ENCODE measurements at places on chromosomes 4 and X. TPM values are rescaled to one million over a fixed set of nuclear protein-coding genes. Genes with fewer than 3 reads are reported as not detected.

The CT45A5 gene
- polyA plus RNA-seq: not detected

GRCh38 chr4:1726146-1726934 is 5.0 kb downstream of the TACC3 start:
- no peak overlapping the region for H3K4me3 ChIP-seq
- H3K27ac ChIP-seq: peak overlapping the region; percentile 57
- H3K27me3 ChIP-seq: no peaks in the 10 kb centered on the region
- peak; percentile 89 for DNase-seq

The GPC3 gene
- not detected for polyA plus RNA-seq

DNA sequence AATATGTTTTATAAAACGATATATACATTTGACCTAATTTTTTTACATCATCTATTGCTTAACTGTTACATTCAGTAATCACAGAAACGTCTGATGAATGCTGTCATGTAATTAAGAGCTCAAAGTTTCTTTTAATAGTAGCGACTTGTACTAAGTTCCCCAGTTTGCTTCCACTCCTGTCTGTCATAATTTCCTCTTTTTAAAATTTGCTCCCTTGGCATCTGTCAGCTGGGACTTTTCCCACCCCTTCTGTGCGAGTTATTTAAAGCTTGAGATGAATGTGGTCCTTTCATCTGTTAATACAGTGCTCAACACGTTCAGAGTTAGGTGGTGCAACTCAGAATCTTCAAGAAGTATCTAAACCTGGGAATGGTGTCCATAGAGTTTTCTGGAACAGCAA is 1.2 kb downstream of the RAP1GDS1 start:
- H3K36me3 ChIP-seq: no peaks in the 10 kb centered on the region
- no peaks in the 10 kb centered on the region for H3K27me3 ChIP-seq
- peak; percentile 33 for DNase-seq
- peaks cover 18% of the 10 kb centered on the region for H3K4me1 ChIP-seq

GRCh38 chr4:1464581-1465171 is 58.4 kb upstream of the NKX1-1 start:
- no peaks in the 10 kb centered on the region for H3K27me3 ChIP-seq
- H3K4me3 ChIP-seq: no peak overlapping the region
- no peaks in the 10 kb centered on the region for H3K36me3 ChIP-seq

The SMIM10L2A gene
- polyA plus RNA-seq: 0.25 TPM

- no peak overlapping the region for H3K27ac ChIP-seq
- DNase-seq: no peak
- peaks cover 15% of the 10 kb centered on the region for H3K27me3 ChIP-seq
- H3K36me3 ChIP-seq: no peaks in the 10 kb centered on the region
Measured at GRCh38 chr4:2384245-2384644, 34.2 kb downstream of the ZFYVE28 start.

The TRO gene
- polyA plus RNA-seq: 1.7 TPM

GRCh38 chr4:90540536-90540935 is 413.3 kb downstream of the CCSER1 start:
- no peak overlapping the region for H3K4me3 ChIP-seq
- H3K36me3 ChIP-seq: no peaks in the 10 kb centered on the region
- no peaks in the 10 kb centered on the region for H3K27me3 ChIP-seq
- no peak overlapping the region for H3K27ac ChIP-seq
- no peak for DNase-seq
